ENCODE measurements at places on chromosomes 3 and 15.

DNA sequence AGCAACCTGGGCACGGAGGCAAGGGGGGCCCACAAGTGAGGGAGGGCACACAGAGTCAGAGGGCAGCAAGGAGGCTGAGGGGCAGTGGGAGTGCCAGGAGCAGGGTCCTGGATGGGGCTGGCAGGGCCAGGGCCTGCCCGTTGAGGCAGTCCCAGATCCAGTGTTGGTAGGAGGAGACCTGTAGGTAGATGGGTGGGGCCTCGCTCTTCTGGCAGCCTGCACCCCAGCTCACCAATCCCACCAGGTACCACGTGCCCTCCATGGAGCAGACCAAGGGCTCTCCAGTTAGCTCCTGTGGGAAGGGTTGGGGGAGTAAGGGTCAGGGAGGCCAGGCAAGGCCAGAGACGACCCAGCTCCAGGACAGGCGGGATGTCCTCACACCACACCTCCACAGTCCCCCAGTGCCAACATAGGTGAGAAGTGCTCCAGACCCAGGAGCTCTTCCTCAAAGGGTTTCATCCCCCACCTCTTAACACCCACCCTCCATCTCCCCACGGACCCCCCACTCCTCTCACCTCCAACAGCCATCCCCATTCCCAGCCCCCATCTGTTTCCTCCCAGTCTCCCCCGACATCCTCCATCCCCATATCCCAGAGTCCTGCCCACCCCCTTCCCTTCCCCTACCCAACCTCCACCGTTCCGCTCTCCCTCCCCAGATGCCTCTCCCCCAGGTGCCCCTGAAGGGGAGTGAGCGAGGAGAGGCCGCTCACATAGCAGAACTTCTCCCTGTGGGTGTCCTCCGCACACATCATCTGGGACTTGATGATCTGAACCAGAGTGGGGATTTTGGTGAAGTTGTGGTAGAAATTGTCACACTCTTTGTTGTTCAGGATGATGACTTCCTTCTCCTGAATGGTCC, 5.2 kb downstream of the PRSS50 start:
- DNase-seq = no peak

- no peak for DNase-seq
These were observed 109.7 kb upstream of the GADL1 start for GRCh38 chr3:31004025-31004678.

DNA sequence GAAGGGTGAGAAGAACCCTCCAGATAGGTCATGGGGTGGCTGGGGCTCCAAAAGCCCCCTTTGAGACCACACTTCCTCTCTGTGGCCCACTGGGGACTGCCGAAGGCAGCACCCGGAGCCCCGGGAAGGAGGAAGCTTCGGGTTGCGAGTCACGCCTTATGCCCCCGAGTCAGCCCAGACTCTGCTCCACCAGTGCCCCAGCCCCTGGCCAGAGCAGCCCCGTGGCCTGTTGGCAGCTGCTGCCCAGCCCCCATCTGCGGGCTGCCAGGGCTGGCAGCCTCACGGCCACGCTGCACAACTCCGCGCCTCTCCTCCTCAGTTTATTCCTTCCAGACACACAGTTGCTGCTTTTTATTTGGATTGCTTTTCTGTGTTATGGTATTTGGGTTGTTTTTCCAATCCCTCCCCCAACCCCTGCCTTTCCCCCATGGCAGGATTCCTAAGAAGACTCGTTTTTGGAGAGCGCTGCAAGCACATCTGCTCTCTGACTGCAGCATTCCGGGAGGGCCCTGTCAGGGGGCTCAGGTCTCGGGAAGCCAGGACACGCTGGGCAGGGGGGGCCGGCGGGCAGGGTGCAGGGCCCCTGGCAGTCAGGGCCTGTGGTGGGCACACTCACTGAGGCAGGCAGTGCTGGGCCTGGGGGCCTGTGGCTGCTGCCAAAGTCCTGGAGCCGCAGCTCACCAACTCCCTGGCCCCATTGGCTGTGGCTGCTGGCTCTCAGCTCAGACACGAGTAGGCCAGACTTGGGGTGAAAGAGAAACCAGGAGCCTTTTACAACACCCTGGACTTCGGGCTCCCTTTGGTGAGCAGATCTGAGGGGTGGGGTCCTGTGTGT, 20.2 kb downstream of the MAGEF1 start:
- DNase-seq = no peak

DNA sequence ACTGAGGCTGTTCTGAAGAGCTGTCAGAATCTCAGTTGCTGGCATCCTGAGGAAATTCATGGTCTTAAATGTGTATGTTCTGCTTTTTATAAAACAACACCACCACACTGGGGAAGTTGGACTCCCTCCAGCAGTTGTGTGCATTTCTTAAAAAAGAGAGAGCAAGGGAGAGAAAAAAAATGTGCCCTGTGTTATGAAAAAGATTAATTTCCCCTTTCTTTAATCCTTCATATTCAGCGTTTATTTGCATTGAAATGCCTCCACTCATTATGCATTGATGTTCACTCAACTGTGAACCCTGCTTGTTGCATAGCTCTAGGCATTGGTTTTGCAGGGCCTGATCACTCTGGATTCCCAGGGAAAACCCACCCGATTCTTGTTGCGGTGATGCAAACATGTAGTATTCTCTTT, 4.4 kb upstream of the ZNF609 start:
- DNase-seq = peak; percentile 76

- DNase-seq = no peak
These were observed 269.9 kb upstream of the PDZRN3 start for GRCh38 chr3:73894474-73895213.

GRCh38 chr3:122557356-122557755, 6.7 kb downstream of the PARP9 start:
- no peak for DNase-seq

- DNase-seq = no peak
These were observed 117.7 kb upstream of the FOXB1 start for GRCh38 chr15:59886441-59886840.

- DNase-seq = no peak
These were observed 36.3 kb upstream of the TMEM42 start for GRCh38 chr3:44825264-44825925.

- no peak for DNase-seq
These were observed 332.3 kb downstream of the SHQ1 start for GRCh38 chr3:72515941-72516340.

DNA sequence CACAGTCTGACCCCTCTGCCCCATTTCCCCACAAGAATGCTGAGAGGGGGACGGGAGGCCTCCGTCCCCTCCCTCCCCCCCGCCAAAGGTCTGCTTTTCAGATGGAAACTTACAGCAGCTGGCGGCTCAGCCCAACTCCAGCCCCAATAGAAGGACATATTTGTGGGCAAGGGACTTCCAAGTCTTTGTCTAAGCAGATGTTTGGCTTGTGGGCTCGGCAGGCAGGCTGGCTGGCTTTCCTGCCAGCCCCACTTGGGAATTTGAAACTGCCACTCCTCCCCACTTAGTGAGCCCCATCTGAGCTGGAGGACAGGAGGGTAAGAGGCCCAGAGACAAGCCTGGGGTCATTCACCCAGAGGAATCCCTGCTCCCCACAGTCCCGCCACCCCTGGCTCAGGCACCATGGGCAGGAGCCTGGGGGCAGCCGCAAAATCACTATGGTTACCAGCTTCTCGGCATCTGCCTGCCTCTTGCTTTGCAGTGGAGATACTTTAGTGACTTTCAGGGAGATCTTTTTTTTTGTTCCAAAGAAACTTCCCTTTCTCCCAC, 53.6 kb downstream of the LMCD1 start:
- peak; percentile 73 for DNase-seq

DNA sequence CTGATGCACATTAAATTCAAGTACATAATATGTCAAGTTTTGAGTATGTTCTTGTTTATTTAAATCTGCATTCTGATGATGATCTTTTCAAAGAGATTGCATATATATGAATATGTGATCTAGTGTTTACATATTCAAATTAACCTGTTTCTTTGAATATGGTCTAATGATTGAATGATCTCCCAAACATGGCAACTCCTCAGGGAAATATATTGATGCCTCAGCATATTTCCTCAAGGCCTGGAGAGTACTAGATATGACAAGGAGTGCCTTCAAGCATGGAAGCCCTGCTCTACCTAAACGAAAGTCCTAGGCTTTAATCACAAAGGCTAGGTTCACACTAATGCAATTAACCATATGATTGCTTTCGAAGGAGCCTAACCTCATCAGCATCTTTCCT, 532.8 kb downstream of the ZIC1 start:
- DNase-seq = no peak

GRCh38 chr3:47601281-47601680, 22.6 kb upstream of the CSPG5 start:
- DNase-seq = peak; percentile 54

GRCh38 chr3:170636400-170636973, 50.6 kb upstream of the SLC7A14 start:
- no peak for DNase-seq

DNA sequence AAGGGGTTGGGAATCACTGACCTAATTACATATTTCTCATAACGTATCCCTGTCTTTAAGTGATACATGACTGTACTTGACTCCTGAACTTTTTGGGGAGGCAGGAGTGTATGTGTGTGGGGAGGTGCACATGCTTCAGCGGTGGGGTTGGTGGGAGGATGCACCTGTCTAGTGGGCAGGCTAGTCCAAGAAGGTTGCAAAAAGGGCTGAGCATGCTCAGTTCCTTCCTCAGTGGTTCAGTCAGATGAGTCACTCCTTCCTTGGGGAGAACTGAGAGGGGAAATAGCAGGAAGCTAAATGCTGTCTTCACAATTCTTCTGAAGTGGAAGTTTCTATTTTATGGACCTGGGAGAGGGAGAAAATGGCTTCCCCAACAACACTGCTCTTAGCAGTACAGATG, 24.6 kb upstream of the AP4E1 start:
- no peak for DNase-seq

DNA sequence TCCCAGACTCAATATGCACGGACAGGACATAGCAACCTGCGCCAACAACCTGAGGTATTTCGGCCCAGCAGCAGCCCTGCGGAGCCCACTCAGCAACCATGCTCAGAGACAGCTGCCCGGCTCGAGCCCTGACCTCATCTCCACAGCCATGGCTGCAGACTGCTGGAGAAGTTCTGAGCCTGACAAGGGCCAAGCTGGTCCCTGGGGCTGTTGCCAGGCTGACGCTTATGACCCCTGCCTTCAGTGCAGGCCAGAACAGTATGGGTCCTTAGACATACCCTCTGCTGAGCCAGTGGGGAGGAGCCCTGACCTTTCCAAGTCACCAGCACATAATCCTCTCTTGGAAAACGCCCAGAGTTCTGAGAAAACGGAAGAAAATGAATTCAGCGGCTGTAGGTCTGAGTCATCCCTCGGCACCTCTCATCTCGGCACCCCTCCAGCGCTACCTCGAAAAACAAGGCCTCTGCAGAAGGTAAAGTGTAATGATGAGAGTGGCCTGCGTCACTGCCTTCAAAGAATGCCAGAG, 25.5 kb downstream of the TMEM41A start:
- no peak for DNase-seq

- DNase-seq = no peak
These were observed 30.3 kb upstream of the SPESP1 start for GRCh38 chr15:68900027-68900426.

GRCh38 chr15:77393471-77393840, 26.4 kb downstream of the PEAK1 start:
- no peak for DNase-seq

GRCh38 chr15:63061975-63062374, 19.4 kb downstream of the TPM1 start:
- DNase-seq = no peak

DNA sequence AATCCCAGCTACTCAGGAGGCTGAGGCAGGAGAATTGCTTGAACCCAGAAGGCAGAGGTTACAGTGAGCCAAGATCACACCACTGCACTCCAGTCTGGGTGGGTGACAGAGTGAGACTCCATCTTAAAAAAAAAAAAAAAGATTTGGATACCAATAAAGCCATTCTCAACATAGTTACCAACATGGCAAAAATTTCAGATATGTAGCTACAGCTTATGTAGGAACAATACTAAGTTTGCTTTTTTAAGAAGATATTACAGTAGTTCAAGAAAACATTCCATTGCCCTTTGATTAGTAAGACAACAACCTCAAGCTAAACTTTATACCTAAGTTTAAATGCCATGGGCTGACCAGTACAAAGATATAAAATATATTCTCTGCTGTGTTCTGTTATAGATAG, 34.4 kb downstream of the ZNF106 start:
- DNase-seq = no peak

DNA sequence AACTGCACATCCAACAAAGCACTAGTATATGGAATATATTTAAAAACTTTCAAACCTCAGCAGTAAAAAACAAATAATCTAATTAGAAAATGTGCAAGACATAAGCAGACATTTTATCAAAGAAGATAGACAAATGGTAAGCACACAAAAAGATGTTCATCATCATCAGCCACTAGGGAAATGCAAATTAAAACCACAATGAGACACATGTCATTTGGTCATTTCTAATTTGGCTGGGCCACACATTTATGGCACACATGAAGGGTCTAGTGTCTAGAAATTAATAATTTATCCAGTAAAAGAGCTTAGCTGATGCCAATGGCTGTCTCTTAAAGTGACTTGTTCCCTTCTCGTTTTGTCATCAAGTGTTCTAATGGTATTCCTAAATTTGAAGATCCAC, 45.8 kb downstream of the ARHGAP31 start:
- DNase-seq = no peak

GRCh38 chr3:53768478-53769459, 77.5 kb downstream of the CHDH start:
- no peak for DNase-seq

DNA sequence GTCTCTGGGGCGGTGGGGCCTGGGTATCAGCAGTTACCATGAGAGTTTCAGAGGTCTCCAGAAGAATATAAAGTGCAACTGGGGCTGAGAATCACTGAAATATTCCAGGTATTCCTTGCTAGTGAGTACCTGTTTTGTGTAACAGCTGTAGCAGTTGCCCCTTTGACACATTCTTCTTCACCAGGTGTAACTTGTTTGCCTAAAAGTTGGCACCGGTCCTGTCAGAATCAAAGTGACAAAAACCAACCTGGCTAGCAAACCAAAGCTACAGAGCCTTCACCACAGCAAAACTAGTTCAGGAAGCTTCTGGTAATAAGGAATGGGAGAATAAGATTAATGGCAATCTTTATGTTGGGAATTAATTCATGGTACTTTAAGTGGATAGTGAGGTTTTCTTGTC, 296.0 kb downstream of the NAALADL2 start:
- no peak for DNase-seq

GRCh38 chr3:72255191-72255590, 470.2 kb upstream of the PROK2 start:
- DNase-seq = no peak

DNA sequence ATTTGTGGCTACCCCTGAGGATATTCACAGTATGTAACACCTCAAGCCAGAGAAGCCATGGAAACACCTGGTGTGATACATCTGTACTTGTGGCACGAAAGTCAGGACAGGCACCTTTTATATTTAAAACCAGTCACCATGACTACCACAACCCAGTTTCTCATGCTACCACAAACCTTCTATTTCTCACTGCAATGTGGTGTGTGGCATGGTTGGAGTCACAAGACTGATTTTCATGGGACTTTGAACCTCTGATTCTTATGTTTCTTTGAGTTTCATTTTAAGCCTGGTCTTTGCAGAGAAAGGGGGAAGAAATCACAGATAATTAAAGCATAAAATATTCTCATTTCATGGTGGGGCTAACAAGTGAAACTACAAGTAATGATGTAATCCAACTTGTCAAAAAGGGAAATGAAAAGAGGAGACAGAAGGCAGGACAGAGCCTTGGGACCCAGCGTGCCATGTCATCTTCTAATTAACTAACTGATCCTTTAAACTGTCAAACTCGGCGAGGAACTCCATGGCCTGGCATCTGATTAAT, 175.9 kb downstream of the PDZRN3 start:
- no peak for DNase-seq

GRCh38 chr3:153356908-153357307, 194.9 kb downstream of the RAP2B start:
- no peak for DNase-seq

GRCh38 chr3:99620976-99621375, 17.4 kb upstream of the COL8A1 start:
- no peak for DNase-seq

GRCh38 chr15:72474466-72474911, 359 bp downstream of the ARIH1 start:
- peak; percentile 79 for DNase-seq

Measured in retina (tissue), 1 donor.